ENCODE measurements at places on chromosomes 4 and X.

- DNase-seq, result no peak
Measured at GRCh38 chrX:153651540-153652079, 4.6 kb downstream of the DUSP9 start.

DNA sequence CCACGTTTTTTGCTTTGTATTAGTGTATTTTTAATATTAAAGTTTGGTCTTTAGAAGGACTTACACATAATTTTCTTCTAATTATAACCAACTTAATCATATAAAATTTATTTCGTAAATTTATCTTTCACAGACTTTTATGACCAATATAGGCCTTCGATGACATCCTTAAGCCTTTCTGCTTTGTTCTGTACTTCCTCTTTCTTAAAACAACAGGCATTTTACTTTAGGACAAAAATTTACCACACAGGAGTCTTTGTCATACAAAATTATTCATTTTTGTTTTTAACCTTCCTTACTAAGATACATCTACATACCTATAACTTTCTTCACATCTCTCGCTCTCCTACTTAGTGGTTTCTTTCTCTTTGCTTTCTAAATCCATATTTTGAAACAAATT is 56.3 kb downstream of the RGS12 start:
- no peak for DNase-seq

DNA sequence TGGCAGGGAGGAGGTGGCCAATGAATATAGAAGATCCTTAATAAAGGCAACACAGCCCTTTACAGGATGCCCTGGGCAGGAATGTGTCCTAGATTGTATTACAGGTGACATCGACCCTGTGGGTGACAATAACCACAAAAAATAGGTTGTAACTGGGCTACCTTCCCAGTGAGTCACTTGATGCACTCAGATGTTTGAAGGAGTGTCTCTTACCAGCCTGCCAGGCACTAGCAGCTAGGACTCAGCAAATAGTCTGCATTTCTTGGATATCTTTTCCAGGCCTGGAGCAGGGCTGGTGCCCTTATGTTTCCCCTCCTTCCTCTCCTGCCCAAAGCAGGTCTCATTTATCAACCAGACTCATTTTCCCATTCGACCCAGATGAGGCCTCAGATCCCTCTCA is 50.9 kb upstream of the TMEM164 start:
- DNase-seq, result no peak

- no peak for DNase-seq
Measured at GRCh38 chr4:25694466-25694865, 38.8 kb downstream of the SLC34A2 start.

DNA sequence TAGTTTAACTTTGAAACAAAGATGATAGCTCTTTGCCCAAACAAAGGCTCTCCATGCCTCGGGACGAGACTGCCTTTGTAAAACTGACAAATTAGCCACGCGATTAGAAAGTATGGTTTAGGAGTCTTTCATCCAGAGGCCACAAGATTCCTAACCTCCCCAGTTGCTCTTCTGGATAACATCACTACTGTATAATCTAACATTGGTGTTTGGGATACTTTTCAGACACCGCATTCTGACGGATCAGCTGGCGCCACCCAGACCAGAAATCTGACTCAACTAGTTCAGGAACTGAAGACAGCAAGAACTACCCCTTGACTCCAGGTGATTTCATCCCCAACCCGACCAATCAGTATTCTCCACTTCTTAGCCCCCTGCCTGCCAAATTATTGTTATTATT is 98.1 kb upstream of the TEX13D start:
- no peak for DNase-seq

DNA sequence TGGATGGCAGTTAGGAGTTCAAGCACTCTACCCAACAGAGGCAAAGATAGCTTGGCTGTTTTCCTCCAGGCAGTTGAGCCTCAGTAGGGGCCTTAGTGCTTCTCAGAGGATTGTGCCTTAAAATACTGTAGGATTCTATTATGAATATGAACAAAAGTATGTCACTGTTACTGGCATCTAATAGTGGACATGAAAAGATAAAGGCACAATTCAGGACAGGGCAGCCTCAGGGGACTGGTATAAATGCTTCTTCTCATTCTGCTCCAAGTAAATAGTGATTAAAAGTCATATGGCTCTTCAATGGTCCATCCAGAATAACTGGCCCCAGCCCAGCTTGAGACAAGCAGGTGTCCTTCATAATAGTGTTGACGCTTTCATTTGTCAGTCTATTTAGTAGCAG is 17.7 kb downstream of the COL4A6 start:
- DNase-seq, result peak; percentile 94

GRCh38 chr4:168907119-168907698 is 102.8 kb downstream of the CBR4 start:
- DNase-seq, result no peak

DNA sequence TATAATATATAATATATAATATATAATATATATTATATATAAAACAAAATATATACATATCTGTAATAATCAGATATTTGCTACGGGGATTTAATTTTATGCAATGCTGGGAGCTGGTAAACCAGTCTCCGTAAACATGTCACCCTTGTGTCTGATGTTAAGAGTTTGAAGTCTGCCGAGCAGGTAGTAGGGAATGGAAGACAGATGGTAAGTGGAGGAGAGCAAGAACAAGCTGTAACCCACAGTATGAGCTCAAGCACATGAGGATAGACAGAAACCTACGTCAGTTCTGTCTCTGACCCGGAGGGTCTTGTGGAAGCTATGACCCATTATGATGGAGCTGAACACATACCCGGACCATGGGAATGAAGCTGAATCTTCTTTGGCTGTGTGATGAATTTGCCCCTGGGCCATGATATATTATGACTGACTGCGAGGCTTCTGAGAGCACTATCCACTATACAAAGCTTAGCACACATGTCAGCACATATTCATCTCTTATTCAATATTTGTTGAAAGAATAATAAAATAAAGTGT is 46.2 kb downstream of the TIGD2 start:
- DNase-seq, result no peak

- no peak for DNase-seq
Measured at GRCh38 chrX:623599-624315, 6.8 kb upstream of the SHOX start.
